ENCODE measurements at places on chromosomes 4 and X.

GRCh38 chr4:163404080-163404479, 60.4 kb downstream of the NPY5R start:
- no peak for DNase-seq

GRCh38 chrX:115459883-115460880, 100.8 kb upstream of the PLS3 start:
- no peak for DNase-seq

GRCh38 chrX:97189668-97190067, 306.0 kb downstream of the RPA4 start:
- no peak for DNase-seq

DNA sequence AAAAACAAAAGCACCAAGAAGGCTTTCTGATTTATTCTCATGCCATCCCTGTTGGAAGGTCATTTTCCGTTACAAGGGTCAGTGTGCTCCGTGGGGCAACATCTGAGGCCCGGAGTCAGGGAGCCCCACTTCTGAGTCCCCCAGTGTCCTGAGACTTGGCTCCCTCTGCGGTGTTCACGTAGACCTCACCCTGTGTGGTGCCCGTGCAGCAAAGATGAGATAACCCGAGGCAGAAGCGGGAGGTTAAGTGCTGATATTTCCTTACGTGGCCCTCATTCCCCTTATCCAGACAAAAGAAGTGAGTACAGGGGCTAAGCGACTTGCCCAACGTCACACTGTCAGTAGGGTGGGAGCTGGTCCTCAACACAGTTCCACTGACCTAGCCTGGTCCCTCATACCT, 3.5 kb downstream of the JAKMIP1 start:
- DNase-seq: no peak
